Cardiac ventricle fibroblast (primary cell): ENCODE measurements at places on chromosomes 11 and 22. TPM values are rescaled to one million over a fixed set of nuclear protein-coding genes. Genes with fewer than 3 reads are reported as not detected.

Gene MYRF
- 0.31 and 0.44 TPM in 2 replicates for total RNA-seq

Gene KCNA4
- not detected in 2 replicates for total RNA-seq

Gene MMP7
- total RNA-seq, result not detected in 2 replicates

Gene MRGPRX3
- not detected in 2 replicates for total RNA-seq

Gene TECTA
- 0.31 and 3.1 TPM in 2 replicates for total RNA-seq

Gene PHF5A
- 28.1 and 30.6 TPM in 2 replicates for total RNA-seq
